Dermis lymphatic vessel endothelial cell (primary cell): ENCODE measurements at places on chromosomes 7 and 10. TPM values are rescaled to one million over a fixed set of nuclear protein-coding genes. Genes with fewer than 3 reads are reported as not detected.

The TEX36 gene
- total RNA-seq, result not detected in 2 replicates

The IDI2 gene
- not detected in 2 replicates for total RNA-seq

The CCNJ gene
- 28.9 and 32.4 TPM in 2 replicates for total RNA-seq

The GJC3 gene
- total RNA-seq, result 0.87 and 1.0 TPM in 2 replicates

The RASSF4 gene
- total RNA-seq, result 14.1 and 18.0 TPM in 2 replicates

The STEAP1 gene
- 1.4 and 2.8 TPM in 2 replicates for total RNA-seq

The SFXN4 gene
- total RNA-seq, result 8.2 and 11.7 TPM in 2 replicates

The RNF32 gene
- total RNA-seq, result 0.17 and 0.43 TPM in 2 replicates

The NPTX2 gene
- 2.6 and 18.9 TPM in 2 replicates for total RNA-seq

The DNAJB12 gene
- total RNA-seq, result 21.2 and 24.7 TPM in 2 replicates

The GIMAP5 gene
- total RNA-seq, result 420 and 509 TPM in 2 replicates

The C10orf105 gene
- not detected in 2 replicates for total RNA-seq

The ACHE gene
- 2.2 and 5.1 TPM in 2 replicates for total RNA-seq

The TUBB8 gene
- 0.09 and 0.11 TPM in 2 replicates for total RNA-seq
